Activated CD4-positive, alpha-beta memory T cell treated with anti-CD3 and anti-CD28 coated beads for 36 hours (primary cell): ENCODE measurements at places on chromosomes 12 and 14. TPM values are rescaled to one million over a fixed set of nuclear protein-coding genes. Genes with fewer than 3 reads are reported as not detected.

The TAS2R14 gene
- total RNA-seq, result 0.62 TPM

The LTBR gene
- total RNA-seq, result 1.9 TPM

The KRT77 gene
- total RNA-seq, result not detected

The OR4K2 gene
- not detected for total RNA-seq

The RFX4 gene
- total RNA-seq, result not detected

The LRRIQ1 gene
- total RNA-seq, result not detected
